ENCODE measurements at places on chromosomes 4 and X.

DNA sequence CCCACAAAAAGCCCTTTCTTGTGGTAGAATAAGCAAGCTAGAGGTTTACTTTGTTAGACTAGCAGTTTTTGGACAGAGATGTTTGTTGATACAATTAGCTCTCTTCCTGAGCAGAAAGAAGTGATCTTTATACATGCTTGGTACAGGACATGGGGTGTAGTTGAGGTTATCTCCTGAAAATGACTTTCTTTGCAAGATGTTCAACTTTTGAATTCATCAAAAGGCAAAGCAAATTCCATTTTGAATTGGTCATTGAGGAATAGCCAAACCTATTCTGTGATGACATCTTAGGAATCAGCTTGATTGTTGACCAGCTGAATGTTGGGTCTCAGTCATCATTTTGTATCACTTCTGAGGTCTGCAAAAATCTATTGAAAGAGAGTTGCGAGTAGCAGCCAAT, 3.8 kb downstream of the CPE start:
- DNase-seq, result no peak

GRCh38 chrX:38452603-38453002, 100.2 kb downstream of the OTC start:
- DNase-seq, result no peak

DNA sequence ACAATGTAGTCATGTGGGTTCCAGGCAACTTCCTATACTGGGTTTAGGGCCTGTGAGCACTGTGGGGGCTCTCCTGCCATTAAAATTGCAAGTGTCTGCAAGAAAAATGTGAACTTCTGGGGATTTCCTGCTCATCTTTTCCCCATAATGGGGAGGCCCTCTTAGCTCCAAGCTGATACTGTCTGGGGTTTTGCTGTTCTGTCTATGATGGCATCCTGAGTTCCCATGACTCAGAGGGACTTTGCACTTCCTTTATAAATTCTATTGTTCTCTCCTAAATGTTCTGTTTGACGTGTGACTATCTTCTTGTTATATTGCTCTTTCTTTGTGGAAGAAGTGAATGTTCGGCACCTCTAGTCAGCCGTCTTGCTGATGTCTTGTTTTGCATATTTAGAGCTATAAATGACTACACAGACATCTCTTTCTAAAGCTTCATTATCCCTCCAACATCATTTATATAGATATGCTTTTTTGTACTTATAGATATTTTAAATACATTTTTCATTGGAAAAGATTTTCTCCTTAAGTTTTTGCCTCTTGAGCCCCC, 465.8 kb downstream of the NAF1 start:
- DNase-seq, result no peak

- DNase-seq, result no peak
Observed at GRCh38 chr4:112736718-112737135, 99.8 kb downstream of the LARP7 start.

DNA sequence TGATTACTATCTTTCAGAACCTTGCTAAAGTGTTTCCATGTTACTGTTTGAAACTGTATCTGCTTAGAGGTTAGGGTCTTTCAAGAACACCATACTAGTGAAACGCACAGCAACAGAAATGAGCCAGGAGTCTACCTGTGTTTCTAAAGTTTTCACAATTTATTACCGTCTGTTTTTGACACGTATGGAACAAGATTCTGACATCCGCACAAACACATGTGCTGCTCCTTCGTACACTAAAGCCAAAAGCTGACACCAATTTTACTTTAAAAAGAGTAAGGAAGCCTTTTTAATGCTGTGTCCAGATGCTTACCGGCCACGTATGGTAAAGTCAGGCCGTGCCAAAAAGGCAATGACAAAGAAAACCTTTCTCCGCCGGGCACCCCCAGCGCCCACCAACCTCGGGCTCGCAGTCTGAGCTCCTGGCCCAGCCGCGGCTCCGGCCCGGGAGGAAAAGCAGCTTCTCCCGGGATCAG, 532 bp downstream of the RPS4X start:
- no peak for DNase-seq

- no peak for DNase-seq
Observed at GRCh38 chrX:2654436-2655340, 36.4 kb upstream of the CD99 start.

GRCh38 chr4:958314-958665, 15.1 kb downstream of the DGKQ start:
- no peak for DNase-seq

Measured in nucleus accumbens (tissue), 56 donors.